Stimulated activated CD8-positive, alpha-beta memory T cell treated with anti-CD3 and anti-CD28 coated beads, Interleukin-7, amount 100 ng/mL, for 24 hours (primary cell): ENCODE measurements at places on chromosomes 7 and 10.

GRCh38 chr7:34755008-34755407 is 97.0 kb downstream of the NPSR1 start:
- DNase-seq, result no peak

- no peak for DNase-seq
Observed at GRCh38 chr7:6614953-6615722, at the start of gene ZNF853. TSS of gene ZNF853 (plus strand) at chr7:6615610. CDS start at chr7:6616175, 565 bp downstream.

DNA sequence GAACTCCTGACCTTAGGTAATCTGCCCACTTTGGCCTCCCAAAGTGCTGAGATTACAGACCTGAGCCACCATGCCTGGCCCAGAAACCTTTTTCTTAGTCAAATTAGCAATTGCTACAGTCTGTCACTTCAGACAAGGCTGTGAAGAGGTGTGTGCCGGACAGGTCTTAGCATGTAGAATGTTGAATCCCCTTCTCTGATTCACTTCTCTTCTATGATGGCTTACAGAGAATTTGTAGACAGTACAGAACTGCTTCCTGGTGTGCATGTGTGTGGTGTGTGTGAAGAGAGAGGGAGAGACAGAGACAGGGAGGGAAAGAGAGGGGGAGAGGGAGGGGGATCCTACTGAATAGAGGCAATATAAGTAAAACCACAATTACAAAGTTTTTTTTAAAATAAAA is 150.4 kb downstream of the PARD3 start:
- no peak for DNase-seq

DNA sequence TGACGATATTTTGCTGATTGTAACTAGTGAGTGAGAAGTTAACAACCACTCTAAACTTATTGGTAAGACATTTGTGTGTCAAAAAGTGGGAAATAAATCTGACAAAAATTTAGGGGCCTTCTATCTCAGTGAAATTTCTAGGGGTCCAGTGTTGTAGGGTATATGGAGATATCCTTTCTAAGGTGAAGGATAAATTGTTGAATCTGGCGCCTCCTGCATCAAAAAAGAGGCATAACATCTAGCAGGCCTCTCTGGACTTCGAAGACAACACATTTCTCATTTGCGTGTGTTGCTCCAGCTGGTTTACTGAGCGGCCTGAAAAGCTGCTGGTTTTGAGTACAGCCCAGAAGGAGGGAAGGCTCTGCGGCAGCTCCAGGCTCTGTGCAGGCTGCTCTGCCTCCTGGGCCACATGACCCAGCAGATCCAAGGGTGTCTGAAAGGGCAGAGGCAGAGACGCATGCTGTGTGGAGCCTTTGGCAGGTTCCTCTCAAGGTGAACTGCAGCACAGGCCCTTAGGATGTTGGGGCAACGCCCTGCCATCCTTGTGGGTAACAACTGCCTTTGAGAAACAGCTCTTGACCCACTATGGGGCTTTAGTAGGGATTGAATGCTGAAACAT is 72.4 kb downstream of the LMBR1 start:
- DNase-seq, result no peak

DNA sequence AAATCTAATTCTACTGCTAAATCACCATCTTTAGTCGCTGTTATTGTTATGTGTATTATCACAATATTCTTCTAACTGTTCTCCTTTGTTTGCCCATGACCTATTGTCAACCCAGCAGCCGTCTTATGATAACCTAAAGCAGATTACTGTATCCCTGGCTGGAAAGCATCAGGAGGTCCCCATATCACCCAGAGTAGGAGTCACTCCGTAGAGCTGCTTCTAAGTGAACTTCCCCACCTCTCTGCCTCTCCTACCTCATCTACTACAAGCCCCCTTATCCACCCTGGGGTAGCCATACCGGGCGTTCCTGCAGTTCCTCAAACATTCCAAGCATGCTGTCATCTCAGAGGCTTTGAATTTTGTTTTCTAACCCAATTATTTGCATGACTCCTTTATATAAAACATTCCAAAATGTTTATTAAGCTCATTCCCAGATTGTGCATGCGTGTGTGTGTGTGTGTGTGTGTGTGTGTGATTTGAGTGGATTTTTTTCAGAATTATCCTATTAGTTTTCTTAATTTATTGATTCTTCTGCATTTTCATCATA is 39.7 kb downstream of the POU6F2 start:
- DNase-seq, result no peak

DNA sequence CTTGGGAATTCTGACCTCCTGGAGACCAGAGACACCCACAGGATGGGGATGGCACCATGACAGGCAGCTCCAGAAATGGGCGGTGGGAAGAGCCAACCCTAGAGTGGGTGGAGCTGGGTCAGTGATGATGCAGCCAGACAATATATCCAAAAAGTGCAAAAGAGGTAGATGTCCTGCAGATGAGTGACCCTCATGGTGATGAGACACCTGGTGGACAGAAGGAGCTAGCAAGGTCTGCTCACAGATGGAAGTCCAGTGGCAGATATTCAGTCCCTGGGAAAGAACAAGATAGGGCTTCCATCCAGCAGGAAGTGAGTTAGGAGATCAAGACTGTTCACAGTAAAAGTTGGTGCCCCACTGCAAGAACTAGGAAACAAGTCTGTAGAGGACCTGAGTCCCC is 19.2 kb upstream of the GRB10 start:
- DNase-seq, result no peak

- DNase-seq, result no peak
Observed at GRCh38 chr10:25820874-25821273, 113.2 kb upstream of the MYO3A start.

GRCh38 chr10:11610826-11611247 is 613 bp downstream of the USP6NL start:
- DNase-seq, result no peak

GRCh38 chr7:22252936-22253536 is 103.9 kb downstream of the RAPGEF5 start:
- no peak for DNase-seq

DNA sequence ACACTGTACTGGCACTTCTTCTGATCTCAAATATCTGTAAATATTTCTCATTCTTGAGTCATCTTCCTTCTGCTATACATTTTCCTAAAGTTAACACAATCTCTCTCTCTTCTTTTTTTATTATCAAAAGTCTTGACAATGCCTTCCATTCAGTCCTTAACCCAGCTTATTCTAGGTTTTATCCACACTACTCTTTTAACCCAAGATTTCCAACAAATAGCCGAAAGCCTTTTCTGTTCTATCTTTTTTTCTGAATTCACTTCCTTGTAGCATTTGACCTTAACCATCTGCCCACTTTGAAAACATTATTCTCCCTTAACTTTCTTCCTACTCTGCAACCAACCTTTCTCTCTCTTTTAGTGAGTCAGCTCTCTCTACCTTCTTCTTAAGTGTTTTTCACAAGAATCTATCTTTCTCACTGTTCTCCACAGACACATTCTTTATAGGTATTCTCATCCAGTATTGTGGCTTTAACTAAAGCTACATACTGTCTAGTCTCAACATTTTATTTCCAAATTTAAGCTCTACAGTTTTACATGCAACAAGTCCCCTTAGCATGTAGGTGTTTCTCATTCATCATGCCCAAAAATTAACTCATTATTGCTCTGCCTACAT is 915.6 kb downstream of the KCNMA1 start:
- no peak for DNase-seq

DNA sequence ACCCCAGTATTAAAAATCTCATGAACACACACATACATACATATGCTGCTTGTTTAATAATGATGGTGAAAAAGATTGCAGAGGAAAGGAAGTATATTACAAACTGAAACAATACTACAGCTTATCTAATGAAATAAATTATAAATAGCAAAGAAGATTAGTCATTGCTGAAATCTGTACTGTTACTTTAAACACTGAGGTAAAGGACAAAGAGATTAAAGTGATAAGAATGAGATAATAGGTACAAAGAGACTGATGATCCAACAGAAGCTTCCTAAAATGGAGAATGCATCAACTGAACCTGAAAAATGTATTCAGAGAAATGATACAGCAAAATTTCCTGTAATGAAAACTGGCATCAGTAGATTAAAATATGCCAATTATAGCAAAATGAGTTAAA is 91.5 kb upstream of the KCND2 start:
- DNase-seq, result no peak

DNA sequence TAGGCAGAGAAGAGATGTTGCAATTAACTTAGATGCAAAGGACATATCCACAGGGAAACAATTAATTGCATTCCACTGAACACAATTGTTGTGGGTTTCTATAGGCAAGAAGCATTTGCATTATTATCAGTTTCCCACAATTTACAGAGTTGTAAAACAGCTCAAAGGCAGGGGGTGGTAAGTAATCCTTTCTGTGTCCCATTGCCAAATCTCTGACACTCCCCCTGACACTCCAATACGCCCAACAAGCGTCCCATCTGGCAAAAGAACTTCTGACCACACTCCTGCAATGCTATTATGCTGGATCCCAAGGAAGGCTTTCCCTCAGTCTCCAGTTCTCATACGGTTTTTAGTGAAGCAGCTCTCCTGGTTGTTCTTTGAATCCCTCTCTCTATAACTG is 179.8 kb downstream of the CXCL12 start:
- no peak for DNase-seq

DNA sequence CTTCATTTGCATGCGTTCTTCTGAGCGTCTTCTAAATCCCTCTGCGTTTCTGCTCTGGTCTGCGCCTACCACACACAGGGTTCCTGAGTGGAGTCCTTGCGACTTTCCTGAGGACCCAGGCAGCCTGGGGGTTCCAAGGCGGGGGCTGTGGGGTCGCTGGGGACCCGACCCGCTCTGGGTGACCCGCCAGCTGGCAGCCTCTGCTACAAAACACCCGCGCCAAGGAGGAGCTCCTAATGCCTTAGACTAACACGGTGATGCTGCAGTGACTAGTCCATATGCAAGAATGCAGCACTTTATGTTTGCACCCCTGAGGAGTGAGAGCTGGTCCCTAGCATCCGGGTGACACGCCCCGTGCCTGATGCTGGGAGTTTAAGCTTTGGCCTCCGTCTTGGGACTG is 367.0 kb upstream of the POM121L12 start:
- DNase-seq, result no peak

- DNase-seq, result no peak
Observed at GRCh38 chr7:134695321-134695860, 48.7 kb downstream of the BPGM start.

GRCh38 chr10:7666253-7667023 is at the start of gene ITIH5:
TSS of gene ITIH5 (minus strand) at chr10:7666966. CDS start at chr10:7666892, 74 bp downstream.
- DNase-seq, result no peak

DNA sequence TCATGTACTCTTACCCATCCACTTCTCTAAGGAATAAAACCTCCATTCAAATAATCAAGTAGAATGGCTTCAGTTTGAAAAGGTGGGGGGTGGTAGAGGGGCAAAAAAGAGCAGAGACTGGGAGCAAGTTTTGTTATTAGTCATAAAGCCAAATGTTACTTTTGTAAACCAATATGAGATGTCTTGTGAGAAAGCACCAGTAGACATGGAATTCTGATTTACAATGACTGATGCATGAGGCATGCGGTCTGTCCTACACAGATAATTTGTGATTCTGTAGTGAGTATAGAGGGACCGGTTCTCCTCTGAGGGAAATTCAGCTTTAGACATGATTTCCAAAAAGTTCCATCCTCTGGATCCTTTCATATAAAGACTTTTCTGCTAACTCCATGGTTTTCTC is 12.9 kb upstream of the ABCA13 start:
- no peak for DNase-seq

- DNase-seq, result no peak
Observed at GRCh38 chr10:62851442-62851841, 35.3 kb upstream of the EGR2 start.

- no peak for DNase-seq
Observed at GRCh38 chr10:7085913-7086589, 324.8 kb downstream of the SFMBT2 start.

DNA sequence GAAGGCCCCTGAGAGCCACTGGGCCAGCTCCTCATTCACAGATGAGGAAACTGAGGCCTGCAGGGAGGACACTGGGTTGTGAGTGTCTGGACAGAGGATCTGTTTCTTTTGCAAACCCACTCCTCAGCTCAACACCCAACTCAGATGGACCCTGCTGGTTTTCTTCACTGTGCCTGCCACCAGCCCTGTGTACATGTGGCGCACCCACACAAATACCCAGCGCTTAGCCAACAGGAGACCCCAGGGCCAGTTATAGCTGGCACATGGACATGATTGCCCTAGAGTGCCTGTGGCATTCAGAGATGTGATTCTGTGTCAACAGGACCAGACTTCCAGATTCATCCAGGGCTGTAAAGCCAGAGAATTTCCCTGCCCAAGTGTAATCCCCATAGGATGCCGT is 12.4 kb downstream of the PODXL start:
- DNase-seq, result no peak
